Right renal pelvis (tissue), 4 donors: ENCODE measurements at places on chromosomes 7 and 10. TPM values are rescaled to one million over a fixed set of nuclear protein-coding genes. Genes with fewer than 3 reads are reported as not detected.
A peak's percentile ranks its signal among the peaks of the same experiment; 100 is the strongest.

DNA sequence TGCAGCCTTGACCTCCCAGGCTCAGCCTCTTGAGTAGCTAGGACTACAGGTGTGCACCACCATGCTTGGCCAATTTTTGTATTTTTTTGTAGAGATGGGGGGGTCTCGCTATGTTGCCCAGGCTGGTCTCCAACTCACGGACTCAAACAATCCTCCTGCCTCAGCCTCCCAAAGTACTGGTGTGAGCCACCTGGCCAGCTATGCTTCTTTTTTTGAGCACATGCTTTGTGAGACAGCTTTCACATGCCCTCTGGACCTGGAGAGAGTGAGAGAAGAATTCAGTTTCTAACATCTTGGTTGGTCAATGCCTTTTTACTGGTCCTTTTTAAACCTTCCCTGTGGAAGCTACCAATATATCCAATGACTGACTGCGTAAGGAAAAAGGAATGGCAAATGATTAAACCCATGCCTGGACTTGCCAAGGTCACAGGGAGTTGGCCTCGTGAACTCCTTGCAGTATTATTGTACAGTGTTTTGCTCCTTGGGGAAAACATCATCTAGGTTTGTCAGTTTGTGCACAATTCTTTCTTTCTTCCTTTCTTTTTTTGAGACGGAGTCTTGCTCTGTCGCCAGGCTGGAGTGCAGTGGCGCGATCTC lies 6.2 kb upstream of the FOXK1 start:
- DNase-seq: no peak

DNA sequence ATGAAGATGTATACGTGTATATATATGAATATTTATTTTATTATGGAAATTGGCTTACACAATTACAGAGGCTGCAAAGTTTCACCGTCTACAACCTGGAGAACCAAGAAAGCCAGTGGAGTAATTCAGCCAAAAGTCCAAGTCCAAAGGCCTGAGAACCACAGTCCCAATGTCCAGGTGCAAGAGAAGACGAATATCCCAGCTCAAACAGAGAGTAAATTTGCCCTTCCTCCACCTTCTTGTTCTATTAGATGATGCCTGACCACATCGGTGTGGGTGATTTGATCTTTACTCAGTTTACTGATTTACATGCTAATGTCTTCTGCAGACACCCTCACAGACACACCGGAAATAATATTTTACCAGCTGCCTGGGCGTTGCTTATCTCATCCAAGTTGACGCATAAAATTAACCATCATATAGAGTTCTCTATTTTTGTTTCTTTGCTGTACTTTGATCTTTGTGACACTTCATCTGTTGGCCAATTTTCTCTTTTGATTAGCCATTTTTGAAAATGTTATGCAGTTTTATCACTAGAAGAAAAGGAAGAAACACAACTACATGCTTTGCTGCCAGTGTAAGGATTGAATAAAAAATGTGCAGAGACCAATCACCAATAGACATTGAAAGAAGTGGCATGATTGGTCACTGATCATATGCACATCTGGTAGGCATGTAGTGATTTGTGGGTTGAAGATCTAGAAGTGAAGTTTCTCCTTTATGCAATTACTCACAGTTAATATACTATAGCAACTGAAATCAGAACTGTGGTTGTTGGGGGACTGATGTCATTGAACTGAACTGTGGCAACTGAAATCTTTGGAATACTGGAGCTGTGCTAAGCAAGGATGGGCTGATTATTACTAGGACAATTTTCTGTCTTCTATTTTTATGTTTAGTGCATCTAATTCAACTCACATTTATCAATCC lies 68.5 kb downstream of the EPDR1 start:
- no peak for DNase-seq

- DNase-seq: no peak
Measured at GRCh38 chr10:94038024-94038423, 44.3 kb downstream of the PLCE1 start.

DNA sequence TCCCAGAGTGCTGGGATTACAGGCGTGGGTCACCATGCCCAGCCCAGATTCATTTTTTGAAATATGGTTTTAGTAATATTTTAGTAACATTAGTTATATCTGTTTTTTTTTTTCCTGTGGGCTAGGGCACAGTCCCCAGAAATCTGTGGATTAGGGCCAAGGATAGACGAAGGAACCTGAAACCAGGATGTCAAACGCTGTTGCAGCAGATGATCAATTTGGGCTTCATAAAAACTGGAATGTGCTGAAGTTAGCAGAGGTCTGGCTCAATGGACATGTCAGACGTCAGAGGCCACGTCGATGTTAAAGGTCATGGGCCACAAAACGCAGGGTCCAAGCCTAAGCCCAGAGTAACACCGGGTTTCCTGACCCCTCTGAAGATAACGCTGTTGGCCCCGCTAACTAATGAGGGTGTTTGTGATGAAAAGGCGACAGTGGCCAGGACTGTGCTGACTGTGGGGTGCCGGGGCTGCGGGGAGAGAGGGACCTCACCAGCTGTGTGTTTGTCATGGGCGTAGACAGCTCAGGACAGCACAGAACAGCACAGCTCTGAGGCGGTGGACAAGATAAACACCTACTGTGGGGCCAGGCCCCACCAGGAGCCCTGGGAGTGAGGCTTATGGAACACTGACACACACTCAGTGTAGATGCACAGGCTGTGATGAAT lies 23.8 kb upstream of the GTPBP4 start:
- DNase-seq: no peak

GRCh38 chr10:124354411-124355382 lies 64.0 kb downstream of the OAT start:
- DNase-seq: peak; percentile 31

DNA sequence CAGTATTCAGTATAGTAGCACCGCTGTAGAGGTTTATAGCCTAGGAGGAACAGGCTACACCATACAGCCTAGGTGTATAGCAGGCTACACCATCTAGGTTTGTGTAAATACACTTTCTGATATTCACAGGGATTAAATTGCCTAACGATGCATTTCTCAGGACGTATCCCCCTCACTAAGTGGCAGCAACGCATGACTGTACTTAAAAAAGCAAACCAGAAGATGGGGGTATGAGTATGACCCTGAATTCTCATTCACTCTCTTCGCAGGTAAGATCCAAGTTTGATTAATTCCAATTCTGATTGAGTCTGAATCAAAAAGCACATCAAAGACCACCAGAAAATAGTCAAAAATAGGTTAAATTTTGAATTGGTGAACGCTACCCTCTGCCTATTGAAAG lies 972 bp downstream of the ORC5 start:
- no peak for DNase-seq

DNA sequence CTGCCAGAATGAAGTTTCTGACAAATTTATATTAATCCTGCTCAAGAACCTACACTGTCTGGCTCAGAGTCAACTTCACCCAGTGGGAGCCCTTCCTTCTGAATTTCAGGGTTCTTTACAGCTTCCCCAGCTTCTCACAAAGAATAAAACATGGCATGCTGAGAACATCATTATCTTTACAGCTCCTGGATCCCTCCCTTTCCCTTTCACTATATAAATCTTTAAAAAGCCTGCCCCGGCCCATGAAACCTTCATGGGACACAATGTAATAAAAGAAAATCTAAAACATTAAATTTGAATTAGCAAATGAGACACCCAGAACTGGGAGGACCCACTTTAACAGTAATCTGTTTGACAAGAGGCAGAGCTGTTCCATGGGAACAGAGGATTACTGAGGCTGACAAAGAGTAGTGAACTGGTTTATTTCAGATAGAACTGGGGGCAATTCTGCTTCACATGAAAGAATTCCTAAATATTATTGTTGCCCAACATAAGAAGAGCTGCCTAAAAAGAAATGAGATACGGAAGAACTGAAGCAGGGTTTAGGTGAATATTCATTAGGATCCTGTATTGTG lies 222.8 kb downstream of the THSD7A start:
- DNase-seq: no peak

- no peak for DNase-seq
Measured at GRCh38 chr7:42876182-42877068, 35.4 kb downstream of the C7orf25 start.

DNA sequence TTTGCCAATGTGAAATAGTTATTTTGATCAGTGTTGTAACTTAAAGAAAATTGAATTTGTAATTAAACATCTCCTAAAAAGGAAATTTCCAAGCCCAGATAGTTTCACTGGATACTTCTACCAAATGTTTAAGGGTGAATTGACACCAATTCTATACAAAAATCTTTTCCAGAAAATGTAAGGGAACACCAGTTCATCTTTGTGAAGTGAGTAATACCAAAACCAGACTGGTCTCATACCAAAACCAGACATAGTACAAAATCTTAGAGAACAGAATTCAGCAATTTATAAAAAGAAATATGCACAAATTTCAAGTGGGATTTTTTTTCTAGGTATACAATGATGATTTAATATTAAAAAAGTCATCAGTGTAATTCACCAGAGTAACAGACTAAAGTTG lies 86.0 kb upstream of the ZNF32 start:
- no peak for DNase-seq

DNA sequence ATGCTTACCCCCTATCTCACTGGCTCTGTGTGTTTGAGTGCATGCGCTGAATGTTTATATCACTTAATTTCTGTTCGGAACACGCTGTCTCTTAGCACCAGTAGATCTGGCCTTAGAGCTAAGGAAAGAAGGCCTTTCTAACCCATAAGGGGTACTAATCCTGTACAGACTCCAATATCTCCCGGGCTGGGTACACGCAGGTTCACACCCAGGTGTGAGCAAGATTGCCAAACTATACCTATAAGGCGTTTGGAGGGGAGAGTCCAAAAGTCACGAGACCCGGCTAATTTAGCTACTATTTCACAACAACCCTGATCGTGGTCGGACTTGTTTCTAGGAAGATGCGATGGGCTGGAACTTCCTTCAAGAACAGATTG lies 727 bp upstream of the PDSS1 start:
- DNase-seq: no peak

GRCh38 chr10:31773749-31774298 lies 154.8 kb downstream of the ARHGAP12 start:
- DNase-seq: no peak

DNA sequence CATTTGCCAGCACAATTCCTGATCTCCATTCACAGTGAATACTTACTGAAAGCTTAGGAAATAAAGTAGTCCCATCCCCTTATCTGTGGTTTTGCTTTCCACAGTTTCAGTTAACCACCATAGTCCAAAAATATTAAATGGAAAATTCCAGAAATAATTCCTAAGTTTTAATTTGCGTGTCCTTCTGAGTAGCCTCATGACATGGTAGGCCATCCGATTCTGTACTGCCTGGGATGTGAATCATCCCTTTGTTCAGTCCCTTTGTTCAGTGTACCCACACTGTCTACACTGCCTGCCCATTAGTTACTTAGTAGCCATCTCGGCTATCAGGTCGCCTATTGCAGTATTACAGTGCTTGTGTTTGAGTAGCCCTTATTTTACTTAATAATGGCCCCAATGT lies 14.2 kb downstream of the RAB11FIP2 start:
- no peak for DNase-seq

- no peak for DNase-seq
Measured at GRCh38 chr10:49177391-49178355, 10.5 kb downstream of the TMEM273 start.

DNA sequence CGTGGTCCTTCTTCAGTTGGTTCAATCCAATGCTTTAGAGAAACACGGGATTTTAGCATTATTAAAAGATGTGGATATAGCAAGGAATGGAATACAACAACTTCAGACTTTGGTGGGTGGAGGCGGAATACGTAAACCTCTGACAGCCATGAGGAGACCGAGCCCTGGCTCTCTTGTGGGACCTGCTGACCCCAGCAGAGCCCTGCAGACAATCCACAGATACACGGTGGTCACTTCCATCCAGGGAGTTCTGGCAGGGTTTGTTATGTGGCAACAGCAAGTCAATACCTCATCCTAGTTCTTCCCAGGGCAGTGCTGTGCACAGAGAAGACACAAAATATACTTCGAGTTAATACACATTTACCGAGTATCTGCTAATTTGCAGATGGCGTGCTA lies 118.5 kb upstream of the DIP2C start:
- no peak for DNase-seq

DNA sequence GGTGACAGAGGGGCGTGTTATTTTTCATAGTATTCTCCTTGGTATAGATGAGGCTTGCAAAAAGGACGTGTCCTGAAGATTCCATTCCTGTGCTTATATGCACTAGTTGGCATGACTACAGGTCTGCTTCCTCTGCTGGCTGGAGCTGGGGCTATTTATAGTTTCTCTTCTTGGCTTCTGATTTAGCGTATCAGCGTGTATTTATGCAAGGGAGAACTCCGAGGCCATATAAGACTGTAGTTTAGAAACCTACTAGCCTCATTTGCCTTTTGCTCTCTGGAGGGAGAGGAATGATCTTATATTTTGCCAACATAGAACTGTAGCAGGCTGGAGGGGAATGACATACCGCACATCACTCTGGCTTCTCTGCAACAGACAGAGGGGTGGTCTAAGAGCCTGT lies 39.7 kb downstream of the CACNB2 start:
- no peak for DNase-seq

- no peak for DNase-seq
Measured at GRCh38 chr7:84264396-84264795, 69.8 kb upstream of the SEMA3A start.

- no peak for DNase-seq
Measured at GRCh38 chr10:99551158-99551557, 18.4 kb downstream of the NKX2-3 start.

DNA sequence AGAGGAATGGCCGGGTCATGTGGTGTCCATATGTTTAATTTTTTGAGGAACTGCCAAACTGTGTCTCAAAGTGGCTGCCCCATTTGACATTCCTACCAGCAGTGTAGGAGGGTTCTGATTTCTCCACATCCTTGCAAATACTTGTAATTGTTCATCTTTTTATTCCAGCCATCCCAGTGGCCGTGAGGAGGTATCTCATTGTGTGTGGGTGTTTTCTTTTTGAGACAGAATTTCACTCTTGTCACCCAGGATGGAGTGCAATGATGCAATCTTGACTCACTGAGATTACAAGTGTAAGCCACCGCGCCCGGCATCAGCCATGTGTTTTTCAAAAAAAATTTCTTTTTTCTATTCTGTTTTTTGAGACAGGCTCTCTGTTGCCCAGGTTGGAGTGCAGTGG lies 38.7 kb upstream of the DLG5 start:
- DNase-seq: no peak

DNA sequence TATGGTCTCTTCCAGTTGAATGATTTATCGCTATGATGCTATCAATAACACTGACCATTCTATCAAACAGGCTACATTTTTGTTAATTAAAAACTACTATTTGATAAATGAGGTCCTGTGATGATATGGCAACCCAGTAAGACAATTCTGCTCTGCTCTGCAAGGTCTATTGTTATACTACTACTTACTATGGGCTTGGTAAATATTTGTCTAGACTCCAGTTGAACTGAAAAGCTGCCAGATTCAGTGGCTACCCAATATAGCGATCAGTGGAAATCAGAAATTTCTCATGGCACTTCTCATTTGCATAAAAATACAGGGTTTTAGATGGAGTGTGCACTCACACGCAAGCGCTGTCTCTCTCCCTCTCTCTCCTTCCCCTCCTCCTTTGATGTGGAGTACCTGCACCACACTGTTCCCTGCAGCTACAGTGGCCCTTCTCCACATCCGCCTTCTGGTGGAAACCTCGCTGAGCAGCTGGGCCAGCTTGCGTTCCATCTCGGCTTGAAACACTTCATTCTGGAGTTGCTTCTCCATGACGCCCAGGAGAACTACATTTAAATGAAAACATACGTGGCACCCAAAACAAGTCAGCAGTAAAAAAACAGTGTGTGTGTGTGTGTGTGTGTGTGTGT lies 77.9 kb downstream of the KIAA1549 start:
- DNase-seq: no peak

Gene ACHE
- 5.2 TPM for polyA plus RNA-seq

Gene BAMBI
- polyA plus RNA-seq: 57.1 TPM

Gene ZNF425
- polyA plus RNA-seq: 9.1 TPM

Gene UPK3B
- polyA plus RNA-seq: 0.38 TPM

Gene CALHM2
- polyA plus RNA-seq: 12.5 TPM

Gene ZNRF2
- polyA plus RNA-seq: 21.5 TPM

Gene ACSM6
- 0.08 TPM for polyA plus RNA-seq
